ENCODE measurements at places on chromosomes 12 and 14.
A peak's percentile ranks its signal among the peaks of the same experiment; 100 is the strongest.

- DNase-seq = peak; percentile 69
These were observed 14.5 kb downstream of the OAS2 start for GRCh38 chr12:112992541-112993398.

GRCh38 chr12:6074979-6075585 is 49.4 kb downstream of the VWF start:
- DNase-seq = no peak

- no peak for DNase-seq
These were observed 7.2 kb upstream of the DICER1 start for GRCh38 chr14:95164506-95164905.

DNA sequence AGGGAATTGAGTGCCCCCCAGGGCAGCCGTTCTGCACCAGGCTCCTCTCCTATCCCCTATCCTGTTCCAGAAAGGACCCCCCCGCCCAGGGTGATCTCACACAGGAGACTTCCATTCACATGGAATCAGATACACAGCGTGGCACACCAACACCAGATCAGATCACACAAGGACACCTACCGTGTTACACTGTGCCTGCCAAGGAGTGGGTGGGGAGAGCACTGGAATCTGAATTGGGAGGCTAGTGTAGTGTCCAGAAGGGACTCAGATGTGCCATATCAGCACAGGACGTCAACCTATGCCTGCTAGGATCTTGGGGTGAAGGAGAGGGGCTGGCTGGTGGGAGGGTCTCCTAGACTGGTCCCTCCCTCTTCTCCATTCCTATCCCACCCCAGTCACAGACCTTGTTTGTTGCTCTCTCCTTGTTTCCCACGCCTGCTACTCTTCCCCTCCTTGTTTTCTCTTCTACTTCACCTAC is 2.3 kb downstream of the PTMS start:
- no peak for DNase-seq

DNA sequence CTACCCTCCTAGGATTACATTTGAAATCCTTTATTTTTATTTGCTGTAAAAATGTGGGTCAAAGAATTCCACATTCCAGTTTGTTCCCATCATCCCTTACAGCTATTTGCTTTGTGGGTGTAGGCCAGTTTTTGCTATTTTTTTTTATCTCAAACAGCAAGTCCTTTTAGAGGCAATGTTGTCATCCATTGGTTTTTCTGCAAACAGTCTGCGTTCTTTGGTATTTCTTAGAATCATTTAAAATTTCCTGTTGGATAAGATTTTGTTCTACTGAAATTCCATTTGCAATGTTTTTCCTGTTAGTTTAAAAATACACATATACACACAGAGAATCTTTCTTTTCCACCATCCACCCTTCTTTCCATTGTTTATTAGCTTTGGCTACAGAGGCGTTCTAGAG is 53.3 kb upstream of the STK38L start:
- no peak for DNase-seq

DNA sequence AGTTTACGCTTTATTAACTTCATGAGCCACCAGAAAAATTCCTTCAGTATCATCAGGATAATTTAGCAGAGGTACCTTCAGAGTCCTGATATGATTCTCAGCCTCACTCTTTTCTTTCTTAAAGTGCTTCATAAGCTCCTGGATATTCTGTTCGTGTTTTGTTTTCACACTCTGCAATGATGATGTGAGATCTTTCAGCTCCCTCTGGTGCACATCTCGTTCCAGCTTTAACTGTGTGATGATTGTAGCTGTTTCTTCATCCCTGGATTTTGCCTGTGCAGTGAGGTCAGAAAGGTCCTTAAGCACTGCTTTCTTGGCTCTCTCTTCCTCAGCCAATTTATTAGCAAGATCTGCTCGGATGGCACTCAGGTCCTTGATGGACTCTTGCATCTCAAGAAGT is 156.7 kb downstream of the CEP128 start:
- no peak for DNase-seq

- DNase-seq = no peak
These were observed 36.8 kb upstream of the MYL2 start for GRCh38 chr12:110957159-110957558.

GRCh38 chr14:32350020-32350419 is 20.9 kb downstream of the AKAP6 start:
- no peak for DNase-seq

DNA sequence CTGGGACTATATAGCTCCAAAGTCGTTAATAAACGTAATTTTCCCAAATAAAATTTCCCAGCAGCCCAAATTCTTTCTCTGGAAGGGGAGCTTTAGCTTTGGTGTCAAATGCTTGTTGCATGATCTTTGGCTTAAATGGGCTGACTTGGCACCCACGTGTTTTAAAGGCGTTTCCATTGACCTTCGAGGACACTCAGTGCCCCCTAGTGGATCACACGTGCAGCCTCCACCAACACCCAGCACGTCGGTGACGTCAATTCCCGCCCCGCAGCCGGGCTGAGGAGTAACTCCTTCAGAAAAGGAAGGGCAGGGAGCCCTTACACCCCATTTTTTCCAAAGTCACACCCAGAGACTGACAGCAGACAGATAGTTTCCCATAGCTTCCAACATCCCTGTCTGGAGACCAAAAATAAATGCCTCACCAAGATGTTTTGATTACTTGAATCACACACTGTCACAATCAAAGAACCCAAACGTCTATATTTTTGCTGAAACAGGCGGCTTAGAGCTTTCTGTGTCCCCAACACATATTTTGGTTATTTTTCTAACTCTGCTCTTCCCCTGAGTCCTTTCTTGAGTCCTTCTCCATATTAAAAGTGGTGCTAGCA is 707.9 kb downstream of the AACS start:
- no peak for DNase-seq

DNA sequence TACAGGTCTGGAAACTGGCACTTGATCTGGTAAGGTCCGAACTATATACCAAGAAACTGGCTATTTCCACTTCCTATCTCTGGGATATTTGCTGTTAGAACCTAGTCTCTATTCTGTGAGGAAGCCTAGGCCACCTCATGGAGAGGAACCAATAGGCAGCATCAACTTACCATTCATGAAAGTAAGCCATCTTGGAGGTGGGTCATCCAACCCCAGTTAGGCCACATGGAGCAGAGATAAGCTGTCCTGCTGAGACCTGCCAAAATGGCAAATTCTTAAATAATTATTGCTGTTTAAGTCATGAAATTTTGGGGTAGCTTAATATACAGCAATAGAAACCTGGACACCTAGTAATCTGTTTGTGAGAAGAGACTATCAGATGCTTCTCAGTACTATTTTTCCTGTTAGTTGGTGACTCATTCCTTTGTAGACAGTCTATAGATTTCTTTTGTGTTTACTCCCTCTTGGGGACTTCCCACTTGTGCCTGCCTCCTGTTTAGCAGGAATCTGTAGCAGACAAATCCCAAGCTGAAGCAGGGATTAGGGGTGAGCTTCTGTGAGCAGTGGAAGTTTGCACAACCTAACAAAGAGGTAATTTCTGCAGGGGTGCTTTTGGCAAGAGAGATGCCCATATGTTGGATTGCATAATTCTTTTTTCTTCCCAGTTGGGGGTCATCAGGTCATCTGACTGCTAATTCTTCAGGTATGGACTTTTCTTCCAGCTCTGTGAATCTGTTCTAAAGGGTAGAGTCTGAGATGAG is 136.8 kb downstream of the IGF1 start:
- DNase-seq = no peak

GRCh38 chr12:62767496-62767895 is 167.5 kb downstream of the PPM1H start:
- DNase-seq = peak; percentile 17

DNA sequence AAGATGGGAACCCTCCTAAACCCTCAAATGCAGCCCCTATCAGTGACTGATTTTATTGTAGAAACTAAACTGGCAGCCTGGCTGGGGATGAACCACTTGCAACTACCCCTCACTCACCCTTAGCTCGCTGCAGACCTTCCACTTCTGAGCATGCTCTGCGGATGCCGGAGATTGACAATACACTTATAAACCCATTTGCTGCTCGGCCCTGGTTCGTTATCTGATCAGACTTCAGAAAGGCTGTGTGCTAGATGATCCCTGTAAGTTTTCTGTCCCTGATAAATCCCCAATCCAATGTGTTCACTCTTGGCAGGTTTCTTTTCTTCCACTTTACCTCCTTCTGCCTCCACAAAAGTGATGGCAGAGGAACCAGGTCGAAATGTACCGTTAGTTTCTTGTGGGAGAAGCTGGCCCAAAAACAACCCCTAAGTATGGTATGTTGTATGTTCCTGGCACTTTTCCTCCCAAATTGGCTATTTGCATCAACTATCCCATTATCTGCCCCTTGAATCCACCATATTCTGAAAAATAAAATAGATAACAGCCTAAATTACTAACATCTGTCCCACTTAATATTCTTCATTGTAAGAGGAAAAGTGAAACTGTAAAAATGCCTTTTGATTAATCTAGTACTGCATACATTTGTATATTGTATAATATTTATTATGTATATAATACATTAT is 18.8 kb downstream of the RPH3A start:
- no peak for DNase-seq

- DNase-seq = no peak
These were observed 13.8 kb downstream of the SLC41A2 start for GRCh38 chr12:104944252-104944651.

- DNase-seq = no peak
These were observed 4.0 kb downstream of the CRIP2 start for GRCh38 chr14:105478398-105479251.

DNA sequence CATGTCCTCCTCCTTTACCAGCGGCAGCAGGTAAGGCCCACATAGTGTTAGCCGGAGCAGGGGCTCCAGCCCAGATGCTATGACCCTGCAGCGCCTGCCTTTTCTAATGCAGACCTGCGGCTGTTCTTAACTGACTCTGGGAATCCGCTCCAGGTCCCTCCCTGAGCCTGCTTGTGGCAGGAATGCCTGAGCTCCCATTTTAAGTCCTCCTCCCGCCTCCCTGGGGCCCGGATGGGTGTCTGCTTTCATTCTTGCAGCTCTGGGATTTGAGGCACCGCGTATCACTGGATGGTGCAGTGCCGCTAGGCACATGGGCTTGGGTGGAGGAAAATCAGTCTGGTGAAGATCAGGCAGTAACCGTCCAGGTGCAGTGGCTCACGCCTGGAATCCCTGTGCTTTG is 7.6 kb downstream of the TSPAN9 start:
- no peak for DNase-seq
